Skin of body (tissue), 3 donors: ENCODE measurements at places on chromosomes 4 and X.

DNA sequence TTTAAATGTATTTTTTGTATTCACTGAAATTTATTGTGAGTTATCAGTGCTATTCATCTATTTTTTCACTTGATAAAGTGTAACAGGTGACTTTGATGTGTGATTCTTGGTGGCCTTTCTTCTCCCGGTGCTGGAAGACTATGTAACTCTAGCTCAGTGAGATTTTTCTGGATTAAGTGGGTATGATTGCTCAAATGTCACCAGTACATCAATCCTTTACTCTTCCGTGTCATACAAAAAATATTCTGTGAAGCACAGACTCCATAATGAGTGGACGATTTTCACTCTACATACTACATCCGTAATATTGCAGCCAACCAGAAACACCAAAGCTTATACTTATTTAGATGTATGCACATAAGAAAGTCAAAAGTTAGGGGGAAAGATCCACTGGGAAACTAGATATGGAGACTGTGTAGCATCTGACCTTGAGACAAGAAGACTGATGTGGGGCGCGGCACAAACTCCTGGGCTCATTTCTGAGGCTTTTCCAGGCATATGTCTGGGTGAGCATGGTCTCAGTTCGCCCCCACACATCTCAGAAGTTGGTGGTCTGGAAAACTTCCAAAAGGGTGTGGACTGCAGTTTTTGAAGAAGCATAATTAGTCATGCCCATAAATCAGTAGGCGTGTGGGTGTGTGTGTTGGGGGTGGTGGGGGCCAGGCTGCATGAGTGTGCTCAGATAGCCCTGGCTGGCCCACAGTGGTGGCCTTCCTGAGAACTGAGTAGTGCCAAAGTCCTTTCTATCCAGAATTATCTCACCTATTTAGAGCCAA lies 53.9 kb upstream of the TENM3 start:
- no peak for DNase-seq

DNA sequence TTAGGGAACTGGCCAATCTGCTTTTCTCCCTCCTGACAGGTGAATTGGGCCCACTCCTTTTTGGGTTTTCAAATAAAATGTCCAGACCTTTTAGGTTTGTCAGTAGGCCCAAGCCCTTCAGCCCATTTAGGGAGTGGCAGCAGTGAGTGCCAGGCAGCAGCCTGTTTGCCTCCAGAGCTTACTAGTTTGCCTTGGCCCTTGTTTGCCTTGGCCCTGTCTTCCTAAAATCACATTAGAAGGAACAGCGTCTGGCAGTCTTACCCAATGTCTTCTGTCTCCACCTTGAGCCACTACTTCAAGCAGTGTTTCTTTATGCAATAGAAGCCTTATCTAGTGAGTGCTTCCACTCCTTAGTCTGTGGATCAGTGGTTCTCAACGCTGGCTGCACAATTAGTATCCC lies 117.1 kb downstream of the TMEM164 start:
- no peak for DNase-seq

- no peak for DNase-seq
These were observed 23.3 kb upstream of the EOLA2 start for GRCh38 chrX:149961572-149961971.

GRCh38 chr4:27886120-27886519 lies 1025.5 kb downstream of the STIM2 start:
- DNase-seq = no peak

DNA sequence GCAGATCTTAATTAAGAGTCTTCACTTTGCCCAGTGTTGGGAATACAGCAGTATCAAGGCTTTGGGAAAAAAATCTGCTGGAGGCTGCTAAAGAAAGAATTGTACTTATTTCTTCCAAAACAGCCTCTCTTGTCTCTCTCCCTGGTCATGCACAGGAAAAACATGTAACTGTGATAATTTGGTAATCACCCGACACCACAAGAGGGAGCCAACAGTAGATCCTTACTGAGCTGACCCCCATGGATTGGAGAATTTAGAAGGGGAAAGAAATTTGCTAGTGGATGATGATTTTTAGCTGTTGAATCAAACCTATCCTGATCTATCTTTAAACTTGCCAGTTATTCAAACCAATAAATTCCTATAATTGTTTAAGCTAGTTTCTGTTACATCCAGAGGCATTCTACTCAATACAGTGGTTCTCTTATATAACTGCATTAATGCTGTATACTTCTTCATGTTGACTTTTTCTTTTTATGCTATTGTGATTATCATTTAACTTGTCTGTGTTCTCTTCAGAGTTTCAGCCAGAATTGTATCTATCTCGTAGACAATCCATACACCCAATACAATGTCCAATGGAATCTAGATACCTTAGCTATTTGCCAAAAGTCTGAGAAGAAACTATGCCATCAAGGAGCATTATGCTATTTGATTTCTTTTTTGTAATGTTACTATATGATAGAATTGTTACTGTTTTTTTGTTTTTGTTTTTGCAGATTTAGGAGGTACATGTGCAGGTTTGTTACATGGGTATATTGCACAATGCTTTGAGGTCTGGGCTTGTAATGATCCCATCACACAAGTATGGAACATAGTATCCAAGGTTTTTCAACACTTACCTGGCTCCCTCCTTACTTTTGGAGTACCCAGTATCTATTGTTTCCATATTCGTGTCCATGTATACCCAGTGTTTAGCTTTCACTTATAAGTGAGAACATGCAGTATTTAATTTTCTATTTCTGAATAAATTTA lies 31.3 kb upstream of the ARHGEF38 start:
- peak; percentile 13 for DNase-seq

- DNase-seq = no peak
These were observed 8.2 kb upstream of the PPP2R2C start for GRCh38 chr4:6480534-6481088.

GRCh38 chr4:127364911-127365310 lies 267.8 kb upstream of the INTU start:
- DNase-seq = no peak

DNA sequence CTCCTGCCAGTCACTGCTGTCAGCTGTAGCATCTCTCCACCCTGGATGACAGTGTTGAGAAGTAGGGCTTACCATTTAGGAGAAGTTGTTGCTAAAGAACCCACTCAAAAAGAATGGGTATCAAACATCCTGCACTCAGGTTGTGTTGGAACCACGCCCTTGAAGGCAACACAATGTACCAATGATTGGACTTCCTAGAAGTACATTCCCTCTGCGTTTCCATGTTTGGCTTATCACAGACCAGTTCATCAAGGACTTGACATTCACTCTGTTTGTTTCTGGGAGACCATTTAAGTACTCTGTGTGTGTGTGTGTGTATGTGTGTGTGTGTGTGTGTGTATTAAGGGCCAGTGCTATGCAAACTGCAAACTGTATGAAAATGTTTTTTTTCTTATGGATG lies 200.6 kb upstream of the GATB start:
- no peak for DNase-seq

DNA sequence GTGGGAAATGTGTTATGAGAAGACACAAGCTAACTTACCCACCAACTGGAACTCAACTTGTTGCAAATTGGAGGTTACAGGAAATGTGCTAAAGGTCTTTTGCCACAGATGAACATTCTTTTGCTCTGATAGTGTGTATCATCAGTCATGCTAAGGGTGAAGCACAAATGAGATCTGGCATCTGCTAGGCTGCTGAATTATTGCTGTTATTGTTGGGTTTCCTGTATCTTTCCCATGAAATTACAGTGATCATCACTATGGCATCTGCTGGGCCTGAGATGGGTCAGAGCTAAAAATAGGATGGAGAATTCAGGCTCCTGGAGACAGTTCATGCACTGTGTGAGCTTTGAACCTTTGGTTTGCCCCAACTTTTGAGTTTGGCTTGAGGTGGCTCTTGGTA lies 124.5 kb downstream of the NPNT start:
- DNase-seq = no peak

GRCh38 chrX:134520860-134521390 lies 61.0 kb downstream of the HPRT1 start:
- DNase-seq = peak; percentile 15

GRCh38 chrX:135596495-135596894 lies 76.0 kb downstream of the INTS6L start:
- DNase-seq = no peak

- DNase-seq = no peak
These were observed 60.9 kb downstream of the ADGRA3 start for GRCh38 chr4:22454955-22455354.

DNA sequence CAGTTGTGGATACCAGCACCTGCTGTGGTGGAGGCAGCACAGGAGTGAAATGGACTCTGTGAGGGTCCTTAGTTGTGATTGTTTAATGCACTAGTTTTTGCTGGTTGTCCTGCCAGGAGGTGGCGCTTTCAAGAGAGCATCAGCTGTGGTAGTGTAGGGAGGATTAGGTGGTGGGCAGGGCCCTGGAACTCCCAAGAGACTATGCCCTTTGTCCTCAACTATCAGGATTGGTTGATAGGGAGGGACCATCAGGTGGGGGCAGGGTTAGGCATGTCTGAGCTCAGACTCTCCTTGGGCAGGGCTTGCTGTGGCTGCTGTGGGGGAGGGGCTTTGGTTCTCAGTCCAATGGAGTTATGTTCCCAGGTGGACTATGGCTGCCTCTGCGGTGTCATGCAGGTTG lies 121.9 kb downstream of the RRAGB start:
- DNase-seq = no peak

- DNase-seq = no peak
These were observed 140.9 kb downstream of the PAPSS1 start for GRCh38 chr4:107579099-107579498.

GRCh38 chr4:180099957-180100356 lies 2143.2 kb upstream of the TENM3 start:
- no peak for DNase-seq

DNA sequence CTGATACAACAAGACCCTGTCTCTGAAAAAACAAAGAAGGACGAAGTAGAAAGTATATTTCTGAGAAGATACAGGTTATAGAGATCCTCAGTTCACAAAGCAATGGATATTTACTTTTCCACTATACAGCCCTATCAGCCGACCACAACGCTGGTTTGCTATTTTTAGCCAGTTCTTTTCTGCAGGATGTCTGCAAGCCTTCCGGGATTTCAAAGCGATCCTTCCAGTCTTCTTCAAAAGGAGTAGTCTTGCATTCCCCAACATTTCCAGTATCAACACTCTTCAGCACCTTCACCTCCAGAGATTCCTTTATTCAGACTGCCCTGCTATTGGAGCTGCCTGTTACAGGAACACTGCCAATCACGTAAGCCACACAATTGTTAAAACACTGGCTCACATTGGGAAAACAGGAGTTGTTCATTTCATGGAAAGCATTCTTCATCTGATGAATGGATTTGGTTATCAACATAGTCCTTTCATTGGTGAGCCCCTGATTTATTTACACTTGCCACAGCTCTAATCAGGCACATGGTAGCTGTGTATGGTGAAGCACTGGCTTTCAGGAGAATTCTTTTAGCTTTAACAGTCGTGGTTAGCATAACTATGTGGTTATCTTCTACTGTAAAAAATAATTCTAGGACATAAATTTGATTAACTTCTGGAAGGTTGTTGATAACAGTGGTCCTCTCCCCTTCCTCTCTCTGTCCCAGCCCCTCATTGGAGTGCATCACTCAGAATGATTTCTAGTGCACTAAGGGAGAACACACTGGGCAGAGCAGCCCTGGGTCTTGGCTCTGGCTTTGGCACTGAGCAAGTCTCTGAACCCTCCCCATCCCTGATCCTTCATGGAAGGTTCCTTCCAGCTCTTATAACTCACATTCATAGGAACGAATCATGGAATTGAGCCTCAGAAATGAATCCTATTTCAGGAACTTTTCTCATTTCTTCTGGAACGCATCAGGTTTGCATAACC lies 109.9 kb upstream of the SORBS2 start:
- no peak for DNase-seq

- no peak for DNase-seq
These were observed 50.2 kb downstream of the SUPT20HL1 start for GRCh38 chrX:24410514-24411189.

DNA sequence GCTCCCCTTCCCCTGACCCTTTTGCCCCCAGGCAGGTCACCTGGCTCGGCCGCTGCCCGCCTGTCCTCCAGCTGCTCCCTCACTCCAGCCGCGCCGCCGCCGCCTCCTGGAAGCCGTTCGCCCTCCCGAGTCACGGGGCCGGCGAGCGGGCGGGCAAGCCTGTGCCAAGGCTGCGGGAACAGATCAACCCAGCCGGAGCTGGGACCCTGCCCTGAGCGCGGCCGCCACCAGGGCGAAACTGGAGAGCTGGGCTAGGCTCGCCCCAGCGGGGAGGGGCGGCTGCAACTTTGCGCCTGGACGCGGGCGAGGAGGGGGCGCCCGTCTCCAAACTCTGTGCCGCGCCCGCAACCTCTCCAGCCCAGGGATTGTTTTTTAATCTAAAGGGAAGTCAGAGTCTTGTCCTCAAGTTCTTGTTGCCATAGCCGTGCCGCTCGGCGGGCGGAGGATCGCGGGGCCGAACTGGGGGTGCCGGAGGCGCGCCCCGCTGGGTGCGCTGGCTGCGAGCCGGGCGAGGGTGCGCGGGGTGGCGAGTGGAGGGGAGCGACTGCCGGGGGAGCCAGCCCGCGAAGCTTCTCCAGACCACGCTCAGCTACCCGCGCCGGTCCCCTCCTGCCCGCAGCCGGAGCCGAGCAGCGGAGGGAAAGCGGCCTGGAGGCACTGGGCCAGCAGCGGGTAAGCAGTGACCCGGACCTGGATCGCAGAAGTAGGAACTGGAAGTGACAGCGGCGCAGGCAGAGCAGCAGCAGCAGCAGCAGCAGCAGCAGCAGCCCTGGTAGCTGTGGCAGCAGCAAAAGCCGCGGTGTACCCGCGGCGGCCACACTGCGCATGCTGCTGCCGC lies 13.4 kb downstream of the ARHGEF6 start:
- no peak for DNase-seq

DNA sequence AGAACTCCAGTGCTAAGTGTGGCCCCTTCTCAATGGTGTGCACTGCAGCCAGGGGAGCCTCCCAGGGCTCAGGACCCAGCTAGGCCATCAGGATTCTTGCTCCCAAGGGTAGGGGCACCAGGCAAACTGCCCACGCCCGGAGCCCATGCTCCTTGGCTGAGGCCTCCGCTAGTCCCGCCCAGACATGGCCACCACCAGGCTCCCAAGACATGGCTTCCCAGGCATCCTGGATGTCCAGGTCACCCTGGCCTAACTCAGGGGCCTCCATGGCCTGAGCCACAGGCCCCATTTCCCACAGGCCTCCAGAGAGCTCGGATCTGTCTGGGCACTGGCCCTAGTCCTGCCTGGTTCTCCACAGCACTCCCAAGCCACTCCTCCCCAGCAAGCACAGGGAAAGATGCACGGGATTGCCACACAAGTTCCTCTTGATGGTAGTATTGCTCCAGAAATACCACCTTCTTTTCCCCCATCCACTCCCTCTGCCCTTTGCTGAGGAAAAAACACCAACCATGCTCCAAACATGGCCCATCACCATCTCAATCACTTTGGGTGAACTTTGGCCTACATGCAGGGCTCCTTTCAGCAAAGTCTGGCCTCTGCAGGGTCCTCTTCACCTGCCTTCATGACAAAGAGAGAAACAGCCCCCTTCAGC lies 274.7 kb upstream of the AGTR2 start:
- no peak for DNase-seq

- peak; percentile 4 for DNase-seq
These were observed 1.8 kb downstream of the CENPU start for GRCh38 chr4:184732126-184732525.
